Panc1 (cell line): ENCODE measurements at places on chromosomes 5 and 9. TPM values are rescaled to one million over a fixed set of nuclear protein-coding genes. Genes with fewer than 3 reads are reported as not detected.

DNA sequence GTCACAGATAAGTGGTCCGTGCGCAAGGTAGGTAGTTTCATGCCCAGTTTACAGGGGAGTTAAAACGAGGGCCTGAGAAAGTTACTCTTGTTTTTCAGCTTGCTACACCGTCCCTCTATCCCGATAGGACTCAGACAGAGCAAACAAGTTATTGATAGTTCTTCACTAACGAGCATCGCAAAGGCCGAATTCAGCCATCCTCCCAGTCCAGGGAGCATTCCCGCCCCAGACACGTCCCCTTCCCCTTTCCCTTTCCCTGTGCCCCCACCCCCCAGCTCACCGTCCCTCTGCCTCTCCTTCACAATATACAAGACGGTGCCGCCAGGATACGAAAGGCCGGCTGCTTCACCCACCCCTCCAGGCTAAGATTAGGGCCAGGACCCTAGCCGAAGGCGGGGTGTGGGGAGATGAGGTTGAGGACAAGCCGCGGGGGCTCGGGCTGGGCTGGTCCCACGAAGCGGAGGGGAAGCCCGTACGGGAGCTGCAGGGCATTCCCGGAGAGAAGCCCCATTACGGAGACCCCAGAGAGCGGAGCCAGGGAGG lies 599 bp downstream of the KIAA1191 start:
- DNase-seq, result no peak

Gene FLT4
- total RNA-seq, result 0.44 TPM

GRCh38 chr9:10248890-10249289 lies 363.9 kb downstream of the PTPRD start:
- DNase-seq, result no peak

Gene MSX2
- 8.5 TPM for total RNA-seq

Gene KCNV2
- not detected for total RNA-seq

DNA sequence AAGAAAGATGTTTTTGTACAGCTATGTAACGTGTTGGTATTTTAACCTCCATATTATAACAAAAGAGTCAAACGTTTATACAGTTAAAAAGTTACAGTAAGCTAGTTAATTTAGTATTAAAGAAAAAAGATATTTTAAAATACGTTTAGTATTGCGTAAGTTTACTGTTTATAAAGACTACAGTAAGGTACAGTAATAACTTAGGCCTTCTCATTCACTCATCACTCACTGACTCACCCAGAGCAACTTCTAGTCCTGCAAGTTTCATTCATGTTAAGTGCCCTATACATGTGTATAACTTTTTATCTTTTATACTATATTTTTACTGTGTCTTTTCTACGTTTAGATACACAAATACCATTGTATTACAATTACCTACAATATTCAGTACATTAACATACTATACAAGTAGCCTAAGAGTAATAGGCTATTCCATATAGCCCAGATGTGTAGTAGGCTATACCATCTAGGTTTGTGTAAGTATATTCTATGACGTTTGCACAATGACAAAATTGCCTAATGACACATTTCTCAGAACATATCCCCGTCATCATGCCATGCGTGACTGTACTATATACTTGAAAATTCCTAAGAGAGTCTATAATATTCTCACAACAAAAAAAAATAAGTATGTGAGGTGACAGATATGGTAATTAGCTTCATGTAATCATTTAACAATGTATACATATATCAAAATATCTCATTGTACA lies 33.8 kb downstream of the ERP44 start:
- peak; percentile 46 for DNase-seq
